Stimulated activated CD4-positive, alpha-beta T cell treated with anti-CD3 and anti-CD28 coated beads, Interleukin-15, amount 100 ng/mL, for 48 hours (primary cell): ENCODE measurements at places on chromosomes 1 and 21.

DNA sequence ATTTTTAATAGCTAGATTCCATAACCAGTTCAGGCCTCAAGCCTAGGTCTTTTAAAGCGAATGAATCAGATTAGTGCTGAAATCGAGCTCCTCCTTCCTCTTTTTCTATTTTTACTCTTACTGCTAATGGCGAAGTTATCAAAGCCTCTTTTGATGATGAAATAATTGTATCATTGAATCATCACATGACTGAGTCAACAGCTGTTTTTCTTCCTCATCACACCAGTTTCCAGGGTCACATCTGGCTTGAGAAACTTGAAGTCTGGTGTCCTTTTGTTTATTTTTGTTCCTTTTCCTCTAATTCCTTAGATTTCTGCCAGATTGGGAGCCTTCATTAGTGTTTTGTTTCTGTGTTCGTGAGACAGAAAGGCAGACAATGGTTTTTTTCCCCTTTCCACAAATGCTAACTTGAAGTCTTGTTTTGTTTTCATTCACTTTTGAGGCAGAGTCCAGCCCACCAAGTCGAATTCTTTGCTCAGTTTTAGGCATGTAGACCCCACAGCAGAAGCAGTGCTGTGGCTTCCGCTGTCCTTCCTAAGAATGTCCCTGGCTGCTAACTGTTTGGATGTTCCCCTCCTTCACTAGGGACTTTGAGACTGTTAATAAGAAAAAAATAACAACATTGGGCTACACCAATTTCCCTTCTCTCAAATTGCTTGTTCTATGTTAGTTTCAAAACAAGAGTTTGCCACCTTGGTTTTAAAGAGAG is 51.9 kb upstream of the FMOD start:
- no peak for DNase-seq

DNA sequence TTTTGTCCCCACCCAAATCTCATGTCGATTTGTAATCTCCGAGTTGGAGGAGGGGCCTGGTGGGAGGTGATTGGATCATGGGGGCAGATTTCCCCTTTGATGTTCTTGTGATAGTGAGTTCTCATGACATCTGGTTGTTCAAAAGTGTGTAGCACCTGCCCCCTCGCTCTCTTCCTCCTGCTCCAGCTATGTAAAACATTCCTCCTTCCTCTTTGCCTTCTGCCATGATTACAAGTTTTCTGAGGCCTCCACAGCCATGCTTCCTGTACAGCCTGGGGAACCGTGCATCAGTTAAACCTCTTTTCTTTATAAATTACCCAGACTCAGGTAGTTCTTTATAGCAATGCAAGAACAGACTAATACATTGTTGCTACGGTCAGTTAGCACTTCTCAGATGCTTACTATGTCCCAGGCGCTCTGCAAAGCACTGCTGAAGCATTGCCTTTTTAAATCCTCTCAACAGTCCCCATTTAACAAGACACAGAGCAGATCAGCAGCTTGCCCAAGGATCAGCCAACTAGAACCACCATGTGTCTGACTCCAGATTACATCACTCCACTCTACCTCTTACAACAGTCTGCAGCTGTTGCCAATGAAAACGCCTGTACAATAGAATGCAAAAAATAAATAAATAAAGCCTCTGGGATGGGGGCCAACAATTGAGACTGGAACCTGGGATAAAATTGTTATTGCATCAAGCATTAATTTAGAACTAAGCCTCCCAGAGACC is 52.4 kb upstream of the USP1 start:
- no peak for DNase-seq

GRCh38 chr1:43366179-43366578 is 1.6 kb downstream of the ELOVL1 start:
- DNase-seq: no peak

GRCh38 chr1:189220750-189221149 is 1256.9 kb downstream of the BRINP3 start:
- no peak for DNase-seq

- no peak for DNase-seq
Observed at GRCh38 chr21:41957991-41958766, 4.4 kb upstream of the C2CD2 start.

DNA sequence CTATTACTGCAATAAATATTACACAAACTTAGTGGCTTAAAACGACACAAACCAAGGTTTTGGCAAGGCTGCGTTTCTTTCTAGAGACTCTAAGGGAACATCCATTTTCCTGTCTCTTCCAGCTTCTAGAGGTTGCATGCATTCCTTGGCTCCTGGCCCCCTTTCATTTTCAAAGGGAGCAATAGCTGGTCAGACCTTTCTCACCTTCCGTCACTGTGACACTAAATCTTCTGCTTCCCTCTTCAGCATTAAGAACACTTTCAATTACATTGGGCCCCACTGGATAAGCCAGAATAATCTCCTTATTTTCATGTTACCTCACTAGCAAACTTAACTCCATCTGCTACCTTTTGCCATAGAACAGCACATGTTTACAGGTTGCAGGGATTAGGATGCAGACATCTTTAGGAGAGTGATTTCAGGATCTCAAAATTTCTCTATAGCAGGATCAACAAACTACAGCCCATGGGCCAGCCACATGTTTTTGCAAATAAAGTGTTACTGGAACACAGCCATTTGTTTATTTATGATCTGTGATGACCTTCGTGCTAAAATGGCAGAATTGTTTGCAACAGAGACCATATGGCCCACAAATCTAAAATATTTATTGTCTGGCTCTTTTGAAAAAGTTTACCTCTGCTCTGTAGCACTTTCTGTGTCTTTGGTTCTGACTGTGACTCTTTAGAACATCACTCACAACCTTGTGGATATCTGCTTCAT is 221.5 kb upstream of the SGIP1 start:
- no peak for DNase-seq

- peak; percentile 55 for DNase-seq
Observed at GRCh38 chr1:154344977-154345837, 19.9 kb downstream of the ATP8B2 start.

DNA sequence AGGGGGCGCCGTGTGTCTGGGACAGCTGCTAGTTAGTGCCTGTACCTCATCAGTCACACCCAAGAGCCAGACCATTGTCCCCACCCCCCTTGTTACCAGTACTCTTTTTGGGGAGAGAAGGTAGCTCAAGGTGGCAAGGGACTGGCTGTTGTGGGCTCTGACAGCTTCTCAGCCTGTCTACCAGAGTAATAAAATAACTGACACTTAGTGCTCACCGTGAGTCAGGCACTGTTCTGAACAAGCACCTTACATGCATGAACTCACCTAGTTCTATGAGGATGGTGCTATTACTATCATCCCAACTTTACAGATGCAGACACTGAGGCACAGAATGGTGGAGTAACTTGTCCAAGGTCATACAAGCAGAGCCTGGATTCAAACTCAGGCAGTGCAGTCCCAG is 34.7 kb downstream of the IER5 start:
- no peak for DNase-seq

GRCh38 chr1:70382682-70383081 is 28.2 kb upstream of the ANKRD13C start:
- no peak for DNase-seq

DNA sequence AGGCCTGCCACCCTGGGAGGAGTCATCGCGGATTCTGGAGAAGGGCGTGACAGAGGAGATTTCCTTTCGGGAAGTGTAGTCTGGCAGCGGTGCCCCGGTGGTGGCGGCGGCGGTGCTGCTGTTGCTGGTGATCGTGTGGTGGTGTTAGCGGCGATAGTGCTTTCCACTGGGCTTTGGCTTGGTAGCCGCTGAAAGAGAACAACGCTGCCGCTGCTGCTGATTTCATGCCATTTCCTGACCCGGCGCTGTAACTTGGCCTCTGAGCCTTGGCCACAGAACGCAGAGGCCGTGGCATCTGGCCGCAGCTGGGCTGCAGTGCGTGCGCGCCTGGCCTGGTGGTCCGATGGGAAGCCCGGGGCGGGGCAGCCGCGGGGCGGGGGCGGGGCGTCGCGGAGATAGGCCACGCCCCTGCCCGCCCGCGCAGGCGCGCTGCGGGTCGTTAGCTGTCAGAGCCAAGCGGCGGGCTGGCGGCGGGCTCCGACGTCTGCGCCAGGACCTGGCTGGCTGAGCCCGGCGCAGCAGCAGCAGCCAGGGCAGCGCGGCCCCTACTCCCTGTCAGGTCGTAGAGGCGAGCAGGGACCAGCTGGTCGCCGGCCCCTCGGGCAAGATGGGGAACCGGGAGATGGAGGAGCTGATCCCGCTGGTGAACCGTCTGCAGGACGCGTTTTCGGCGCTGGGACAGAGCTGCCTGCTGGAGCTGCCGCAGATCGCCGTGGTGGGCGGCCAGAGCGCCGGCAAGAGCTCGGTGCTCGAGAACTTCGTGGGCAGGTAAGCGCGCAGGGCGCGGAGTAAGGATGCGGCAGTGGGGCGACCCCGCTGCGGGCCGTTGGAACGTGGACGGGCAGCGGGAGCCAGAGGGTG is at the start of gene DNM3:
DNM3 (plus strand) TSS at position 449 of the 861 bp plus-strand sequence; CDS start at position 608, 159 bp downstream.
- peak; percentile 53 for DNase-seq

GRCh38 chr1:236514703-236515442 is 8.9 kb upstream of the LGALS8 start:
- no peak for DNase-seq

DNA sequence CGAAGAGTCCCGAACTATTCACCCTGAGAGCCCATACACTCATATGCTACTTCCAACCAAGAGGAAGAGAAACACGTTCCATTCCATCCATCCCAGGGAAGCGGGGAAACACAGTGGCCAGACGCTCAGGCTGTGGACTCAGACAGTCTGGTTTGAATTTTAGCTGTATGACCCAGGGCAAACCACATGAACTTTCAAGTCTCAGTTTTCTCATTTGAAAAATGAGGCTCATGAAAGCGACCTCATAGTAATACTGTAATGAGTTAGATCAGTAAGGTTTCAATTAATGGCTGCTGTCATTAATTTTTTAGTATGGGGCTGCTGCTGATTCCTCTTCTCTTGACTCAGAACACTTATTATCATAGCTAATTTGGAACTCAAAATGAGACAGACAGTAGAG is 1.5 kb downstream of the FCRL4 start:
- no peak for DNase-seq

DNA sequence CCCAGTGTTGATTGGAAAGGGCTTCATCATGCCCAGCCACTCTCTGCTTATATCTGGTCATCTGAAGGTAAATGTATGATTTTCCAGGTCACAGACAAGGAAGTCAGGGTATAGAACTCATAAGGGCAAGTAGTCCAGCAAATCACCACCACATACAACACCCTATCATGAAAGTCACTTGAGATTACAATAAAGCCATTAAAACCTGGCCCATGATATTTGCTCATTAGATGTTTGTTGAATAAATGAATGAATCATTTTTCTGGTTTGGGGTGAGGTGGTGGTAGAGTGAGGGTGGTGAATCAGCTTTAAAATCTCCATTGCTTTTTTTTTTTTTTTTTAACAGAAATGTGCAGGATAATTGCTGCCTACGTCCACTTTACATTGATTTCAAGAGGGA is 91.9 kb downstream of the TGFB2 start:
- no peak for DNase-seq

DNA sequence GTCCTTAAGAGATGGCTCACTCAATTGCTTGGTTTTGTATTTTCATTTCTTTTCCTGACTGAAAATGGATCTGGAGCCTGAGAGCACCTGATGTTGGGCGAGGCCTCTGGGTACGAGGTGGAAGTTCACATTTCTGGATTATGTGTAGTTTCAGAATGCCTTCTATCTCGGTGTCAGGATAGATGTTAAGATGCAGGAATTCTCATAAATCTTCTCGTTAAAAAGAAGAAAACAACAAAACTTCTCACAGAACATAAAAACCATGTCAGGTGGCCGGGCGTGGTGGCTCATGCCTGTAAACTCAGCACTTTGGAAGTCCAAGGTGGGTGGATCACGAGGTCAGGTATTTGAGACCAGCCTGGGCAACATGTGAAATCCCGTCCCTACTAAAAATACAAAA is 101.8 kb downstream of the RHOU start:
- no peak for DNase-seq

DNA sequence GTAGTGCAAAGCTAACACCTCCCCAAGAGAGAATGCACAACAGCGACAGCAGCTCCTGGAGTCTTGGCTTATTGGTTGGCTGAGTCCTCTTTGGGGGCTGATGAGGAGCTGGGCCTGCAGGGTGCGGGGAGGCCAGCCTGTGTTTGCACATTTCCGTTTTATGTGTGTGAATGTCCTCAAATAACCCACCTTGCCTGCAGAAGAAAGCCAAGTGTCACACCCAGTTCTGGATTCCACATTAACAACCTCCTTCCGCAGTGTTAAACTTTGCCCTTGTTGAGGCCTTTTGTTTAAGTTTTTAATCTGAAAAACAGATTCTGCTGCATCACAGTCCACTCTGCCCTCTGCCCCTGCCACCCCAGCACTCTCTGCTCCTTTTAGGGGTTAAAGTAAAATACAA is 274.5 kb downstream of the TM2D1 start:
- no peak for DNase-seq

DNA sequence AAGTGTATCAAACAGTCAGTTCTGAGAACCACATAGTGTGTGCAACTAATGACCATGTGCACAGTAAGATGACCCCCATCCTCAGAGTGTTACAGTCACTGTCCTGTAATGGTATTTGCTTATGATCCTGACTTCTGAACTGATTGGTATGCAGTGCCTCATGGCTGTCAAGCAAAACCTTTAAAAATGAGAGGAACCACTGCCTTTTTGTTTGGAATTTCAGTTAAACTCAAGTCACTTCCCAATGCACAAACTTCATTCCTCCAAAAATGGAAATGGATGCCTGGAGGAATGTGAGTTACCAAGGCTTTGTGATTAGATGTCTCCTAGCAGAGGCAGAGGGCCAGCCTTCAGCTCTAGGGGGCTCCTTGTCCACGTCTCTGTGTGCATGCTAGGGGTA is 10.5 kb downstream of the C1orf198 start:
- no peak for DNase-seq

DNA sequence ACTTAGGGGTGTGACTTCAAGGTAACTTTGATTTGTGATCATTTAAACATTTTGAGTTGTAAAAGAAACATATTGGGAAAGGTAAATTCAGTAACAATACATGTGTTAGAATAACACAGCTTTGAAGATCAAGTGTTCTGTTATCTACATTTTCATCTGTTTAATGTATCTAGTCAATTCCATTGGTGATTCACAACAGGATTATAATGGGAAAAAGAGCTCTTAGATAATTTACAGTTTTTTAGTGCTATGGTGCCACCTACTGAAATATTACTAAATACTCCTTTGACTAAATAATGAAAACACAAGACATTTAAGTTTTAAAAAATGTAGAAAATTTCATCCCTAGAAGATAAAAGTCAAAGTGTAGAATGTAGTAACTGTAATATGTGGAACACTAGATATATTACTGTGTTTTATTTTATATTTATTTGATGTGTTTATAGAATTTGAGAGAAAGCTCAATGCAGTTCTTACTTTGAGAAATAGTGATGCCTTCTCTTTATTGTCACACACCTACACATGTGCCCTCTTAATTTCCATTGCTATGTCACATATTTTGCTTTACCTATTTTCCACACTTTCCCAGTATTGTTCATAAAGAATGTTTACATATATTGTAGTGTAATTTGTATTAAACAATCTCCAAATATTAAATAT is 47.4 kb downstream of the PTPRC start:
- DNase-seq: no peak

GRCh38 chr1:72013161-72013560 is 269.2 kb downstream of the NEGR1 start:
- no peak for DNase-seq
